ENCODE measurements at places on chromosomes 16 and 17.

GRCh38 chr16:71172481-71173207 is 57.9 kb downstream of the HYDIN start:
- no peak for DNase-seq

- DNase-seq, result no peak
Observed at GRCh38 chr17:81794509-81794908, 9.4 kb upstream of the GCGR start.

DNA sequence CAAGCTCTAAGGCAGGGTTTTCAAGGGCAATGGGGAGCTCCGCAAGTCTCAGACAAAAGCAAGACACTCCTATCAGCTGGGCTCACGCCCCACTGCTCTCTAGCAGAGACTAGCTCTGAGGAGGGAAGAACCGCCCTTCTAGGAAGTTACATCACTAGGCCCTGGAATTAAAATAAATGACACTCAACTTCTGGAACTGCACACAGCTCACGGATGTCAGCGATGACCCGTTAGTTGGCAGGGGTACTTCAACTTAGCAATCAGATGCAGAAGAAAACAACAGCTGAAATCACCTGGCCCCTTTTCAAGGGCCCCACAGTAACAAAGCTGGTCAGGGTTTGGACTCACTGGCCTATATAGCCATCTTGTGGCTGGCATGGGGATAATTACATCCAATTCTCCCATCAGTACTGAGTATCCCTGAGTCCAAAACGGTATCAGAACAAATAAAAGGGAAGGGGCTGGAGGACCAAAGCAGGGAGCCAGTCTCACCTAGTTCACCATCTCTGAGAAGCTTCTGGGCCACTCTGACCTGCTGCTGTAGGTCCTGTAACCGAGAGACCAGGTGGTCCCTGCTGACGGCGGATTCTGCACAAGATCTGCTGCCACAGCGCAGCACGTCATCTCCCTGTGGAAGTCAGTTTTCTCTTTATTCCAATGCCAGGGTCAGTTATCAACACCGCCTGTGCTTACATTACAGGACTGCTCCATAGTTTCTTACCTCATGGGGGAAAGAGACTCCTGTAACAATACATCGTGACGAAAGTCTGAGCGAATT is 22.2 kb downstream of the SERPINF1 start:
- peak; percentile 17 for DNase-seq

DNA sequence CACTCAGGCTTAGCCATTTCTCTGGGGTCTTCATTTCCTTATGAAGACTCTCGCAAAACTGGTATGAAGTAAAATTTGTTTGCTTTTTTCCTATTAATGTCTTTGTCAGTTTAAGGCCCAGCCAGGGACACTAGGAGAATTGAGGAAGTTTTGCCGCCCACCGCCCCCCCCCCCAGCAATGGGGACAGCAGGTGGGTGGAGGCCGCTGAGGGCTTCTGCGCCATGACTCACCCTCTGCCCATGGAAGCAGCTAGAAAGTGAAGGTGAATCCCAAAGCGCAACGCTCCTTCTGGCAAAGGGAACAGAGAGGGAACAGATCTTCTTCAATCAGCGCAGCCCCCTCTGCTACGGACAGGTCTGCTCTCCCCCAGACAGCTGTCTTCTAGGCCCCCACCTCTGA is 49.7 kb downstream of the MARF1 start:
- no peak for DNase-seq

DNA sequence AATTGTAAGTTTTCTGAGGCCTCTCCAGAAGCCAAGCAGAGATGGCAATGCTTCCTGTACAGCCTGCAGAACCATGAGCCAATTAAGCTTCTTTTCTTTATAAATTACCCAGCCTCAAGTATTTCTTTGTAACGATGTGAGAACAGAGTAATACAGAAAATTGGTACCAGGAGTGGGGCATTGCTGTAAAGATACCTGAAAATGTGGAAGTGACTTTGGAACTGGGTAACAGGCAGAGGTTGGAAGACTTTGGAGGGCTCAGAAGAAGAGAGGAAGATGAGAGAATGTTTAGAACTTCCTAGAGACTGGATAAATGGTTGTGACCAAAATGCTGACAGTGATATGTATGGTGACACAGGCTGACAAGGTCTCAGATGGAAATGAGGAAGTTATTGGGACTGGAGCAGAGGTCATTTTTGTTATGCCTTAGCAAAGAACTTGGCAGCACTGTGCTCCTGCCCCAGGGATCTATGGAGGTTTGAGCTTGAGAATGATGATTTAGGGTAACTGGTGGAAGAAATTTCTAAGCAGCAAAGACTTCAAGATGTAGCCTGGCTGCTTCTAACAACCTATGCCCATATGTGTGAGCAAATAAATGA is 23.1 kb downstream of the PRDM7 start:
- no peak for DNase-seq

- DNase-seq, result no peak
Observed at GRCh38 chr17:78358538-78359320, 1.1 kb downstream of the SOCS3 start.

- DNase-seq, result no peak
Observed at GRCh38 chr16:21159281-21159951, 942 bp downstream of the LDAF1 start.

DNA sequence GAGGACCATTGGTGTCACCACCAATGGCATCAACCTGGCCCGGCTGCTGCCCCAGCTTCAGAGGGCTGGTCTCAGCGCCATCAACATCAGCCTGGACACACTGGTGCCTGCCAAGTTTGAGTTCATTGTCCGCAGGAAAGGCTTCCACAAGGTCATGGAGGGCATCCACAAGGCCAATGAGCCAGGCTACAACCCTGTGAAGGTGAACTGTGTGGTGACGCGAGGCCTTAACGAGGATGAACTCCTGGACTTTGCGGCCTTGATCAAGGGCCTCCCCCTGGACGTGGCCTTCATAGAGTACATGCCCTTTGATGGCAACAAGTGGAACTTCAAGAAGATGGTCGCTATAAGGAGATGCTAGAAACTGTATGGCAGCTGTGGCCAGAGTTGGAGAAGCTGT is 111.9 kb upstream of the SIAH1 start:
- no peak for DNase-seq

DNA sequence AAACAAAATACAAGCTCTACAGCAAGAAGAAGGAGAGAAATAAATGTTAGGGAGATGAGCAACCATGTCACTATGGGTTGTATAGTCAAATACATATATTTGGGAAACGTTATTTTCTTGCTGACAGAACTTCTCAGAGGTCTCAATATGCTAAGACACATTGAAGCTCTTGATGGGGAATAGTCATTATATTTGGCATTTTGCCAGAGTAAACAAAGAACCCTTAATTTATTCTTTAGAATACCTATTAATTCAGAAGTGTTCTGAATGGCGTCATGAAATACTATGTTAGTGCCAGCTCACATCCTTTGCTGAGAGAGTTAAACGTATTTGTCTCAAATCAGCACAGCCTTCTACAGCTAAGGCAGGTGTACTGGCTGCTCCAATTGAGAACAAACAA is 458.9 kb downstream of the CDH13 start:
- DNase-seq, result no peak

DNA sequence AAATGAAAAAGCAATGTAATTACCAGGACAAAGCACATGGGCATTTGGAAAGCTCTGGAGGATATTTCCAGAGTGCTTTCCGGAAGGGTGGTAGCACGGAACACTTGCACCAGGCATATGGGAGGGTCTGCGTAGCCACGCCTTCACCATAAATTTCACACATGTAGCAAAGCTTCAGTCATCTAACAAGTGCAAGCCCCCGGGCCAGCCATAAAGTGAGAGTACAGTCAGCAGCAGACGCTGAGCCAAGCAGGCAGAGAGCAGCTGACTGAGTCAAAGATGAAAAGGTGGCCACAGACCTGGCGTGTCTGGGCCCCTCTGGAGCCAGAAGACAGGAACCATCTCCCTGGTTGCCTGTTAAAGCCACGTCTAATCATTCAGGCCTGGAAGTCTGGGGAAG is 130.6 kb downstream of the SEC14L1 start:
- no peak for DNase-seq

DNA sequence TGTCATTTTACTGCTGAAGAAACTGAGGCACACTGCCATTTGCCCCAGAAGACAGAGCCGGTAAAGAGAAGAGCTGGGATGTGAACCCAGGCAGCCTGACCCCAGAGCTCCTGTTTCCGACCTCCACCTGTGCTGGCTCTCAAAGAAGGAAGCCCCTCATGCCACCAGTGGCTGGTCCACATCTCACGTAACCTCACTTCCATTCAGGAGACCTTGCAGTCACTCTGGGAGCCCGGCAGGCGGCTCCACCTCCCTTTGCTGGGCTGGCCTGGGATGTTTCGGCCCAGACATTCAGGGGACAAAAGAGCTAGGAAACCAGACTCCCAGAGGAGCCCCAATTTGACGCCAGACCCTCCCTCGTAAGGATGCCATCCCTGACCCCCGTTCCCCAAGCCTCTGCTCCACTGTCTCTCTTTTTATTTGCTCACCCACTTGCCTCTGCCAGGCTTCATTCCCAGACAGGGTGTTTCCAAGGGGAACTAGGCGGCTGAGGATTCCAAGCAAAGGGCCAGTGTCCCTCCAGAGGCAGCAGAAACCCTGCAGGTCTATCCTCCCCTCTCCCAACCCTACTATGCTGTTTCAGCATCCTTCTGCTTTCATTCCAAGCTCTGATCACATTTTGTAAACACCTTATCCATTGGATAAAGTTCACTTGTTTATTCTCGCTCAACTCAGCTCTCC is 2.8 kb downstream of the TAF1C start:
- DNase-seq, result no peak

GRCh38 chr17:61221181-61221580 is 178.5 kb upstream of the TBX2 start:
- DNase-seq, result no peak

DNA sequence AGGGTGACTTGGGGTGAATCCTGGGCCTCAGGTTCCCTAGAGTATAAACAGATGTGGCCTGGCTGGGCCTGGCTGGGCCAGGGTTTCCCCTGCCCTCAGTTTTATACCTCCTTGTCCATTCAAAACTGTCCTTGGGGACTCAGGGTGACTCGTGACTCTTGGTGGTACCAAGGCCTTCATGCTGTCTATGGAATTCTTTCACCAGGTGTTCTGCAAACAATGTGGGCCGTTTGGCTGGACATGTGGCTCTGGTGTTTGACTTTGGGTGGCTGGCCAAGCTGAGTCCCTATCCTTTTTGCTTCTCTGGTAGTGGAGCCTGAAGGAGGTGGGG is 3.3 kb downstream of the GPT2 start:
- DNase-seq, result no peak

DNA sequence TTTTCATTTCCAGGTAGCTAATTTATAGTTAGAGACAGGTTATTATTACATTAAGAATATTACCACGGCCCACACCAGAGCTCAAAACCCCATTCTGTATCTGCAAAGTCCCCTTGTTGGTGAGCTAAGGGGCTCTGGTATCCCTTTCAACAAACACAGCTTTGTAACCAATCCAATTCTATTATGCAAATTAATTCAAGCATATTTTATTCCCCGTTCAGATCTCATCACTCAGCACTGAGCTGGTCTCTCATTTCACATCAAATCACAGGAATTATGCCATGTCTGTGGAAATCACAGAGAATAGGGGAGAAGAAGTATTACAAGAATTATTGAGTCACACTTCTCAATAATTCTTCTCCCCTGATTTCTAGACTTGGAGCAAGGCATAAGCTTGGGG is 111.7 kb downstream of the CDH11 start:
- DNase-seq, result no peak

DNA sequence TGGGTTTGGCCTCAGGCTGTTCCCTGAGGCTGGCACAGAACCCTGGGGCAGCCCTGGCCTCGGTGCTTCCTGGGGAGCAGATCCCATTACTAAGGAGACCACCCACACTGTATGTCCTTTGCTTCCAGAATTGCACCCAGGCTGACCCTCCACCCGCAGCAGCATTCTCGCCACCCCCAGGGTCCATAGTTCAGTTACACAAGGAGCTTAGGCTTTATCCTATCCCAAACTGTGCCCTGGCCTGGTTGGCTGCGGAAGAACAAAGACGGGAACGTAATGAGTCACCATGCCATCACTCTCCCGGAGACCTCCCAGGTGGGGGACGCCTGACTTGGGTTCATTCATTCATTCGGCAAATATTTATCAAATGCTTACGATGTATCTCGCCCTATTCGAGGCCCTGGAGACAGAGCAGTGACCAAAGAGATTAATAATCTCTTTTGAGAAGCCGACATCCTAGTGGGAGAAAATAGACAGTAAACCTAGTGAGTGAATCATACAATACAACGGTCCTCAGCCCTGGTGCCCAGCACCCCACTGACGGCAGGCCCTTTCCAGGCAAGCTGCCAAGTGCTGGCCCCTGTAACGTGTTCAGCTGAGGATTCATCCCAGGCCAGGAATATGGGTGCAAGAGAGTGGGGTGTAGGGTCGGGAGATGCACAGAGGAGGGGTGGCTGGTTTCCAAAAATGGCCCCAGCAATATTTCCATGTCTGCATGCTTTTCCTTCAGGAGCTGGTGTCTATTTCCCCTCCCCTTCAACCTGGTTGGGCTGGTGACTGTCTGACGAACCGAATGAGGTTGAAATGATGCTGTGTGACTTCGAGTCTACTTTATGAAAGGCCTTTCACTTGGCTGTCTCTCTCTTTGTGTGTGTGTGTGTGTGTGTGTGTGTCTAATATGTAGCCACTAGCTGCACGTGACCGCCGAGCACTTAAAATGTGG is 134.2 kb downstream of the MGAT5B start:
- DNase-seq, result no peak

GRCh38 chr17:35188111-35188510 is 6.1 kb downstream of the SLC35G3 start:
- no peak for DNase-seq

DNA sequence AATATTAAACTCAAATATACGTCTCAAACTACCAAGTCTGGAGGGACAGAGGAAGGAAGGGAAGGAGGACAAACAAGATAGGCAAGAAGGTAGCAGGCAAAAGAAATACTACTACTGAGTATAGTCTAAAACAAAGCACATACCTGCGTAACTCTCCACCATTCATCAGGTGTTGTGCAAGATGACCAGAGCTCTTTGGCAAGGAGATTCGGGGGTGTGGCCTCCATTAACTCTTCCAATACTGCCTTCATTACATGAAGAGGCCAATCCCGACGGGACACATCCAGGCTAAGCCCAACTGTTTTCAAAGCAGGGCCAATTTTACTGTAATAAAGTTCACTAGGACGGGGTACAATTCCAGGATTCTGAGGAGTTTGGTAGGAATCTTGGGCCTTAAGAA is 38.2 kb upstream of the ARL6IP1 start:
- no peak for DNase-seq

DNA sequence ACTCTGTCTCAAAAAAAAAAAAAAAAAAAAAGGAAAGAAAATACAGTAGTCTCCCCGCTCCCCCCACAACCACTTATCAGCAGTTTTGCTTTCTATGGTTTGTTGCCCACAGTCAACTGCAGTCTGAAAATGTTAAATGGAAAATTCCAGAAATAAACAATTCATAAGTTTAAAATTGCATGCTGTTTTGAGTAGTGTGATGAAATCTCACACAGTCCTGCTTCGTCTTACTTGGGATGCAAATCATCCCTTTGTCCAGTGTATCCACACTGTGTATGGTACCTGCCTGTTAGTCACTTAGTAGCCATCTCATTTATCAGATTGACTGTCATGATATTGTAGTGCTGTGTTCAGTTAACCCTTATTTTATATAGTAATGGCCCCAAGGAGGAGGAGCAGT is 41.5 kb downstream of the NF1 start:
- no peak for DNase-seq

GRCh38 chr17:76446449-76447231 is 6.3 kb downstream of the UBE2O start:
- no peak for DNase-seq

- DNase-seq, result no peak
Observed at GRCh38 chr17:76568811-76569221, 16.8 kb downstream of the ST6GALNAC2 start.

- DNase-seq, result no peak
Observed at GRCh38 chr16:75224306-75225082, 5.7 kb downstream of the CTRB1 start.

GRCh38 chr17:13152501-13152900 is 134.7 kb upstream of the ELAC2 start:
- DNase-seq, result no peak

Data from NCI-H1092 treated with DMSO at 0.1 percent for 48 hours (cell line).